ENCODE measurements at places on chromosomes 4 and X.

DNA sequence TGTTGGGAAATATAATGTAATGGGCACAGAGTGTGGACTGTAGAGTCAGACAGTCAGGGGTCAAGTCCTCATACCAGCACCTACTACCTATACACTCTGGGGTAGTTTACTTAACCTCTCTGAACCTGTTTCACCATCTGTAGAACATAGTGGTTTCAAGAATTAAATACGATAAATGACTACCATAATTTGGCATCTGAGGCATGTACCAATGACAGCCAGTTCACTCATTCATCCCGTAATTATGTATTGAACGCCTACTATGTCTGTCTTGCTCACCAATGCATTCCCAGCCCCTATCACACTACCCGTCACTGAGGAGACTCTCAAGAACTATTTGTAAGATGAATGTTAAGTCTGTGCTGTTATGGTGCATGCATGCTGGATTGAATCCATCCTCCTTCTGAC lies 2.0 kb upstream of the FGB start:
- H3K27ac ChIP-seq, result no peak overlapping the region
- no peaks in the 10 kb centered on the region for H3K4me1 ChIP-seq
- no peaks in the 10 kb centered on the region for H3K36me3 ChIP-seq
- H3K4me3 ChIP-seq, result no peak overlapping the region
- peaks cover 23% of the 10 kb centered on the region for H3K27me3 ChIP-seq

GRCh38 chr4:173171987-173172386 lies 3.4 kb downstream of the GALNT7 start:
- peaks cover 36% of the 10 kb centered on the region for H3K4me1 ChIP-seq
- no peak for DNase-seq
- no peak overlapping the region for H3K27ac ChIP-seq
- H3K4me3 ChIP-seq, result no peak overlapping the region

DNA sequence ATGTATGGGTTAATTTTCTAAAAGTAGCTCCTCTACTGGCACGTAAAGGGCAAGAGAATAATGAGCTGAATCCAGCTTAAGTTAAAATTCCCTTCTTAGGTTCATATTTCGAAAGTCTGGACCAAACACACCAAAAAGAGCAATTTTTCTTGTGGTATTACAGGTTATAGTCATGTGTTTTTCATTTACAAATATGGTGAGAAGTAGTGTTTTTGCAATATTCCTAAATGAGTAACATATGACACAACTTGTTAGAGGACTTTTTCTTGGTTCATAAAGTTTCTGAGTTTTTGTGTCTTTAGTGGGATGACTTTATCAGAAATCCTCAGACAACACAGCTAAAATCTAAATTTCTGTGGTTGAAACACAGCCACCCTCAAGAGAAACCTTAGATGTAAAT lies 172.1 kb downstream of the AFF2 start:
- no peaks in the 10 kb centered on the region for H3K27me3 ChIP-seq
- H3K27ac ChIP-seq, result no peak overlapping the region
- no peak overlapping the region for H3K4me3 ChIP-seq
- no peaks in the 10 kb centered on the region for H3K36me3 ChIP-seq
- DNase-seq, result no peak

GRCh38 chrX:115494161-115494560 lies 66.8 kb upstream of the PLS3 start:
- H3K27ac ChIP-seq, result peak overlapping the region; percentile 1
- peaks cover 37% of the 10 kb centered on the region for H3K4me1 ChIP-seq
- no peaks in the 10 kb centered on the region for H3K27me3 ChIP-seq
- H3K36me3 ChIP-seq, result peaks cover 1% of the 10 kb centered on the region
- no peak overlapping the region for H3K4me3 ChIP-seq
- DNase-seq, result no peak

GRCh38 chr4:137967480-137968190 lies 274.5 kb downstream of the SLC7A11 start:
- H3K4me3 ChIP-seq, result no peak overlapping the region
- no peak overlapping the region for H3K27ac ChIP-seq
- no peaks in the 10 kb centered on the region for H3K4me1 ChIP-seq
